ENCODE measurements at places on chromosomes 5 and 9.
A peak's percentile ranks its signal among the peaks of the same experiment; 100 is the strongest.

- peak overlapping the region; percentile 82 for H3K27ac ChIP-seq
- H3K36me3 ChIP-seq = peaks cover 7% of the 10 kb centered on the region
- H3K4me3 ChIP-seq = peak overlapping the region; percentile 90
- DNase-seq = peak; percentile 52
- peaks cover 15% of the 10 kb centered on the region for H3K27me3 ChIP-seq
Observed at GRCh38 chr5:172005708-172006320, 624 bp downstream of the FBXW11 start.

DNA sequence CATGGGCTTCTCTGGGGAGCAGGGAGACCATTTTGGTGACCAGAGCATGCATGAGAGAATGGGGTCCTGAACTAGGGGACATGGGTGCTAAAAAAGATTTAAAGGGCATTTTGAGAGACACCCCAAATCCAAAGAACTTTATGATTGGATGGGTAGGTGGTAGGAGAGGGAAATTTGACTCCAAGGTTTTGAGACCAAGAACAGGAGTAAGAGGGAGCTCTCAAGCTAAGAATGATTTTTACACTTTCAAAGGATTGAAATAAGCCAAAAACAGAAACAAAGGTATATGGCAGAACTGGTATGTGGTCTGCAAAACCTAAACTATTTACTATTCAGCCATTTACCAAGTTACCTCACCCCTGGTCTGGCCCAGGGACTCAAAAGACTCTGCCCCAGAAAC, 318.2 kb upstream of the CLINT1 start:
- H3K27me3 ChIP-seq = peaks cover 4% of the 10 kb centered on the region
- H3K27ac ChIP-seq = no peak overlapping the region
- H3K36me3 ChIP-seq = no peaks in the 10 kb centered on the region
- H3K4me1 ChIP-seq = peaks cover 20% of the 10 kb centered on the region
- no peak for DNase-seq

- H3K27ac ChIP-seq = no peak overlapping the region
- peaks cover 13% of the 10 kb centered on the region for H3K4me1 ChIP-seq
- no peaks in the 10 kb centered on the region for H3K36me3 ChIP-seq
Observed at GRCh38 chr9:78103971-78104433, 72.4 kb upstream of the GNAQ start.

- DNase-seq = no peak
- peaks cover 10% of the 10 kb centered on the region for H3K27me3 ChIP-seq
- no peaks in the 10 kb centered on the region for H3K36me3 ChIP-seq
Observed at GRCh38 chr5:38601863-38602298, 45.4 kb upstream of the LIFR start.

DNA sequence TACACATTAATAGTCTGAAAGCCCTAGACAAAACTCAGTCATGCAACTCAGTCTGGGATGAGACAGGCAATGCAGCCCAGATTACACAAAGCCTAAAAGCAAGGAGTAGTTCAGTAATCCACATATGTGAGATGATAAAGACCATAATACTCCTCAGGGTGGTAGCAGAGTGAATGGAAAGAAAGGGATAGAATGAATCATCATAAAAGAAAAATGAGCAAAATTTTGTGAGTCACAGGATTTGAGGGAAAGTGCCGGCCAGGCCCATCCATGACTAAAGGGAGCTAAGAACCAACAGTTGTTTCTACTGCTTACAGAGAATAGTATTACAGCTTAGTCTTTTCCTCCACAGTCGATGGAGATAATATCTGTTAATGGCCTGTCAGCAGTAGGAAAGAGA, 90.0 kb upstream of the POU5F2 start:
- no peaks in the 10 kb centered on the region for H3K27me3 ChIP-seq
- H3K36me3 ChIP-seq = peaks cover 5% of the 10 kb centered on the region
- H3K27ac ChIP-seq = no peak overlapping the region
- no peak overlapping the region for H3K4me3 ChIP-seq
- no peak for DNase-seq

Measured in endothelial cell (in vitro differentiated cells).